ENCODE measurements at places on chromosomes 5 and 9. TPM values are rescaled to one million over a fixed set of nuclear protein-coding genes. Genes with fewer than 3 reads are reported as not detected.

DNA sequence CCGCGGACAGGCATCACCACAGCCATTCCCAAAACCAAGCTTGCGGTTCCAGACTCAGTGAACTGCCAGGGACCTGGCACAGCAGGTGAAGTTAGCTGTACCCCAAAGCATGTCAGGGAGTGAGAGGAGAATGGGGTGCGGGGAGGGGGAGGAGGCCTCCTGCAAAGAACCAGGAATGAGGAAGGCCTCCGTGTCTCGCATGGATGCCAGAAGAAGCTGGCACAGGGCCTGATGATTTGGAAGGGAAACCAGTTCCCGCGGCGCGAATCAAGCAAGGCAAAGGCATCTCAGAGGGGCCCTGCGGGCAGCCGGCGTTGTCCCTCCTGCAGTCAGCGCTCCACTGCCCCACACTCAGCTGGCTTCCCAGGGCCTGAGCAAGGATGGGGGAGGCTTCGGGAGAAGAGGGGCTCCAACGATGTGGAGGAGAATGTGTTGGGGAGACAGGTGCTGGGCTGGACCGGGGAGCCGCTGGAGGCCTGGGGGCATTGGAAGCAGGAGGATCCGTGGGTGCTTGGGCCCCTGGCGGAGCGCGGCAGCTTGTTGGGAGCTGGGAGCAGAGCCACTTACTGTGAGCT lies 14.6 kb downstream of the SLC9A3 start:
- no peak overlapping the region for H3K27ac ChIP-seq
- no peaks in the 10 kb centered on the region for H3K4me1 ChIP-seq
- H3K36me3 ChIP-seq: no peaks in the 10 kb centered on the region
- peaks cover 3% of the 10 kb centered on the region for H3K27me3 ChIP-seq
- DNase-seq: no peak

DNA sequence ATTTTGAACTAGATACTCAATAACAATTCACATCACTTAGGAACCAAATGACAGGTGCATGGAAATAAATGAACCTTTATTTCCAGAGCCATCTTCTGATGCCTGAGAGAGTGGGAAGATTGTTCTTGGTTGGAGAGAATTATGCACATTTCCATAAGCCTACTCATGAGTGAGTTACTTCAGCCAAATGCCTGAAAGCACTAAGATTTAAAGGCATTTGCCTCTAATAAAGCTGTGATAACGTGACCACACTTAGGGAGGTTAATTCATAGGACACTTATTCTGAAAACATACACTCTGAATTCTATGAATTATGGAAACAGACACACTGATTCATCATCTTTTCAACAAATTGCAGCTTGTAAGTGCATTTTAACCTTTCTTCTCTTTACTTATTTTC lies 40.0 kb downstream of the KCTD16 start:
- H3K4me3 ChIP-seq: no peak overlapping the region
- H3K36me3 ChIP-seq: no peaks in the 10 kb centered on the region
- DNase-seq: no peak
- H3K4me1 ChIP-seq: no peaks in the 10 kb centered on the region
- H3K27ac ChIP-seq: no peak overlapping the region

- H3K36me3 ChIP-seq: peaks cover 37% of the 10 kb centered on the region
- no peaks in the 10 kb centered on the region for H3K4me1 ChIP-seq
- no peak overlapping the region for H3K27ac ChIP-seq
- DNase-seq: no peak
These were observed 69.4 kb downstream of the PJA2 start for GRCh38 chr5:109340351-109340750.

- no peak overlapping the region for H3K4me3 ChIP-seq
- peaks cover 19% of the 10 kb centered on the region for H3K27me3 ChIP-seq
- no peak overlapping the region for H3K27ac ChIP-seq
- H3K36me3 ChIP-seq: no peaks in the 10 kb centered on the region
These were observed 5.6 kb downstream of the BNC2 start for GRCh38 chr9:16864649-16865434.

- peaks cover 50% of the 10 kb centered on the region for H3K36me3 ChIP-seq
- H3K27me3 ChIP-seq: no peaks in the 10 kb centered on the region
- H3K4me1 ChIP-seq: peaks cover 18% of the 10 kb centered on the region
- no peak for DNase-seq
- H3K4me3 ChIP-seq: no peak overlapping the region
These were observed 31.7 kb downstream of the UGCG start for GRCh38 chr9:111928359-111928720.

DNA sequence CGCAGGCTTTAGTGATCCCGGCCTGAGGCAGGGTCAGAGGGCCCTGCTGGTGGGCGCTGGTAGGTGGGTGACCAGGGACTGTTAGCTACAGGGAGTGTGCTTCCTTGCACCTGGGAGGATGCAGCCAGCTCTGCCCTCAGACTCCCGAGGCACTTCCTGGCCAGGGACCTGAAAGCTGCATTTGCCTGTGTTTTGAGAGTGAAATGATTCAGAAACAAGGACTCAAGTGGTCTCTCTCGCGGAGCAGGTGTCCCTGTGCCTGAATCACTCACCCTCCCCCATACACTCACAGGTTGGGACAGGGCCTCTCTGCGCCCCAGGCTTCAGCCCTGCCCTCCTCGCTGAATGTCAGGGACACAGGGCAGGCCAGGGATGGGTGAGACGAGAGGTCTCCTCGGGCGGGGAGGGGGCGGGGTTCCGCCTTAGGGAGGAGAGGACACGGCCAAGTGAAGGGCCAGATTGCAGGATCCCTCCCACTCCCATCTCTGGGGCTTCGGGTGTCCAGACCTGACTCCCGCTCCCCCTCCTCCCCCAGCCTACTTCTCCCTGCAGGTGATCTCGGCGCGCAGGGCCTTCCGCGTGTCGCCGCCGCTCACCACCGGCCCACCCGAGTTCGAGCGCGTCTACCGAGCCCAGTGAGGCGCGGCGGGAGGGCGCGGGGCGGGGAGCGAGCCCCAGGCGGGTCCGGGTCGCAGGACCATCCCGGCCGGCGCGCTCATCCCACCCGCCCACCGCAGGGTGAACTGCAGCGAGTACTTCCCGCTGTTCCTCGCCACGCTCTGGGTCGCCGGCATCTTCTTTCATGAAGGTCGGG lies 1.5 kb downstream of the LTC4S start:
- peaks cover 9% of the 10 kb centered on the region for H3K4me1 ChIP-seq
- peaks cover 23% of the 10 kb centered on the region for H3K36me3 ChIP-seq
- no peak overlapping the region for H3K27ac ChIP-seq

DNA sequence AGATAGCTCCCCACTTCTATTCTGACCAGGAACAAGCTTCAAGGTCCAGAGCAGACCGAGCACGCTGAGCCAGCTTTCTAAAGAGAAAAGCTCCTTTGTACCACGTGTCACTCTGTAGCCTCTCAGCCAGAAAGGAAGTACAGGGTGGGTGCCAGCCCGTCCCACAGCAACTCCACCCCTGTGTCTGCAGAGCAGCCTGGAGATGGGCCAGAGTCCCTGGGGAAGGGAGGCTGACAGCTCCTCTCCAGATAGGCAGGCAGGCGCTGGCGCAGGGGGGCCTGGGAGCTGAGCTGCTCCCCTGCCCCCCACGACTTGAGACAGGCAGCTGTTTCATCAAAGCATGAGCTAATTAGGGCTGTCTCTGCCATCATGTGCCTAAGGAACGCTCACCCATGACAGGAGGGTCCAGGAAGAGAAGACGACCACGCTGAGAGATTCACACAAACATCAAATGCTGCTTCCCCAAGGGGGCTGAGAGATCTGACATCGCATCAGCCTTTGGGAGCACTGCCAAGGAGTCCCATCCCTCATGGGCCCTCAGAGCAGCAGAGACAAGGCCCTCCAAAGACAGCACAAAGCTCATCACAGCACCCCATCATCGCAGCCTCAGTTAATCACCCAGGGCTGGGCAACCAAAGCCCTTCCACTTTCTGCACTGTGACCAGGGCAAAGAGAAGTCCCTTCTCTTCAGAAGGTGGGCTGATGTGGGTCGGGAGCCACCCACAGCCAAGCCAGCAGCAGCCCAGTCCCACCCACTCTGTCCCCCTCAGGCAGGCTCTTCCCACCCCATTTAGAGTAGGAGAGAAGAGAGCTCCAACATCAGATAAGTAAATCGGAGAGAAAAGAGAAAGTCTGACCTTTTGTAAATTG lies 78.5 kb upstream of the LRRTM2 start:
- H3K4me1 ChIP-seq: peaks cover 14% of the 10 kb centered on the region
- H3K36me3 ChIP-seq: no peaks in the 10 kb centered on the region
- no peak overlapping the region for H3K27ac ChIP-seq
- H3K4me3 ChIP-seq: no peak overlapping the region

PCDHB2 gene
- 0.11 TPM for total RNA-seq

DNA sequence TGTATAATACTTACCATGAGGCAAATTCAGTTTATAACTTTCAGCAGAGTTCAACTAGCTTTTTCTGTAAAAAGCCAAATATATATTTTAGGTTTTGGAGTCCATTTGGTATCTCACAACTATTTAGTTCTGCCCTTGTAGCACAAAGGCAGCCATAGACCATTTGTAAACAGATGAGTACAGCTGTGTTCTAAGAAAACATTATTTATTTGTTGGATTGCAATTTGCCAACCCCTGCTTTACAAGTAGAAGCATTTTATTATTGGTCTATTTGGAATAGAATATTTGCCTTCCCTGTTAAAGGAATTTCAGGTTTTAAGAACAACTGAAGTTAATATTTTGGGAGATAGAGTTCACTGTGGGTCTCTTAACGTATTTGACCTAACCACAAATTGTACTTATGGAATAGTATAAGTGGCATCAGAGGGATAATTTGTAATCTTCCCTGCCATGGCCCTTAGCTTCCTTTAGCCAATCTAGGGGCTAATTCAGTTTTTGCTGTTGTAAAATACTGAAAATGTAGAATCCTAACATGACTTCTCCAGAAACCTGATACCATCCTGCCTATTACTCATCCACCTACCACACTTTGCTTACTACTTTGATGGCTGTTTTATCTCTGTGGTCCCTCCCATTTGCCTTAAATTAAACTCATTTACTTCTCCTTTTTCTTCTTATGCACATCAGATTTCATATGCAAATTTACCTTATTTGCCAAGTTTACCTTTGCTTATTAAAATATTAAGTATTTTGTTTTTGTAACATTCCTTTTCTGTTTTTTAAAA lies 109.2 kb downstream of the DMXL1 start:
- H3K27ac ChIP-seq: no peak overlapping the region
- no peak for DNase-seq
- H3K36me3 ChIP-seq: peaks cover 27% of the 10 kb centered on the region
- no peaks in the 10 kb centered on the region for H3K27me3 ChIP-seq
- H3K4me1 ChIP-seq: peaks cover 4% of the 10 kb centered on the region

CHD1 gene
- total RNA-seq: 67.6 TPM

FAT2 gene
- total RNA-seq: under 0.01 TPM

GRCh38 chr5:19927919-19928318 lies 60.1 kb downstream of the CDH18 start:
- no peaks in the 10 kb centered on the region for H3K27me3 ChIP-seq
- no peaks in the 10 kb centered on the region for H3K36me3 ChIP-seq
- no peak overlapping the region for H3K4me3 ChIP-seq
- DNase-seq: no peak
- H3K4me1 ChIP-seq: no peaks in the 10 kb centered on the region

MGAT4B gene
- 139 TPM for total RNA-seq

DNA sequence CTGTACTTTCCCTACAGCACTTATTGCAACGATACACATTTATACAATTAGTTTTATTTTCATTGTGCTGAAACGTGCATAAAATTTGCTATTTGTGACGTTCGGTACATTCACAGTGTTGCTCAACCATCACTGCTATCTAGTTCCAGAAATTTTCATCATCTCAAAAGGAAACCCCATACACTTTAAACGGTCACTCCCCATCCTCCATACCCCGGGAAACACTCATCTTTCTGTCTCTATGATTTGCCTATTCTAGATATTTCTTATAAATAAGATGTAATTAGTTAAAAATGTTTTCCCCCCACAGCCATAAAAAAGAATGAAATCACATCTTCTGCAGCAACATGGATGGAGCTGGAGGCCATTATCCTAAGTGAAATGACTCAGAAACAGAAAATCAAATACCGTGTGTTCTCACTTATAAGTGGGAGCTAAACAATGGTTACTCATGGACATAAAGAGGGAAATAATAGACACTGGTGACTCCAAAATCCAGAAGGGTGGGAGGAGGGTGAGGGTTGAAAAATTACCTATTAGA lies 40.2 kb upstream of the TEX48 start:
- no peaks in the 10 kb centered on the region for H3K27me3 ChIP-seq
- H3K4me1 ChIP-seq: peaks cover 88% of the 10 kb centered on the region
- H3K4me3 ChIP-seq: no peak overlapping the region
- no peak for DNase-seq

GCNT4 gene
- total RNA-seq: 0.28 TPM

Measured in activated T-helper 2 cell treated with anti-CD3 and anti-CD28 coated beads, Interferon-gamma antibody, Interleukin-2, Interleukin-4, amounts not matched to agents 10 μg/mL and 5 μg/mL and 100 μg/mL, durations not matched to agents 14 hours and 24 hours and 36 hours (primary cell).